ENCODE measurements at places on chromosomes 6 and 20.

DNA sequence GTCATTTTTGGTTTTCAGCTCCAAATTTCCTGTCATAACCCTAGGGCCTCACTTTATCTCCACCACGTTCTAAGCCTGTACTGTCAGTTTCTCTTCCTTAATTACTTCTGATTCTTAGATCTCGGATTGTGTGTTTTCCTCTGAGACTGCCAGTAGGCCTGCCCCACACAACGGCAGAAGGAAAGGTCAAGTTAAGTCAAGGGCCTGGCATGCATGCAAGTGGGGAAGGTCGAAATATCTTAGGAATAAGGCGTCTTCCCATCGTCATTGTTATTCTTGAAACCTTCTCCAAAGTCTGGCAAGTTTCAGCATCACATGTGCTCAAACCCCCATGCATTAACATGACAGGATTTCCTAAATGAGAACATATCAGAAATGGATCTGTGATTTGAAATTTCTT, 203.5 kb upstream of the TSHZ2 start:
- DNase-seq, result no peak

- DNase-seq, result no peak
Observed at GRCh38 chr6:133159255-133159795, 81.8 kb upstream of the EYA4 start.

DNA sequence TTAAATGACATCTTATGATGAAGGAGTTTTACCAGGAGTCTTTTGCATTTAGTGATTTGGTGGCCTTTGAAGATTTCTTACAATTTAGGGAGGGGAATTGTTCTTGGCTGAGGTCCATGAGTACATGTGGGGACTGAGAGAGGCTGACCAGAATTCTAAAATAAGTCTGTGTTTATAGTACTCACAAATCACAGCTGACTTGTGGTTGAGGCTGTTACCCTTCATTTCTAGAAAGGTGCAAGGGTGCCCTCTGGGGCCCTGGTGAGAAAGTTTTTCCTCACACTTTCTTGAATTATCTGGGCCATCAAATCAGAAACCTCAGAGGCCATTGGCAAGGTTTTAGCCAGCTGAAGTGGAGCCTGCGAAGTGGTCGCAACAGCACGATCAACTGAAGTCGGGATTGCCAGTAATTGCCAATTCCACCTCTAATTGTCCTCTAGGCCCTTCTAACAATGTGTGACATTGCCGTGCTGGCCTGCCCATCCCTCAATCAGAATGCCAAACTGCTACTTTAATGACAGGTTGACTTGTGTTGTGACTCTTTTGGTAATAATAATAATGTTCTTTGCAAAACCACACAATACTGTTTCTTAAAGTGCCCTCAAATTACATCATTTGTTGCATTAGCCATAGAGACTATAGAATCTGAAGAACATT, 221.6 kb downstream of the OGFRL1 start:
- no peak for DNase-seq

- DNase-seq, result no peak
Observed at GRCh38 chr20:46990017-46990595, 95.5 kb downstream of the EYA2 start.

DNA sequence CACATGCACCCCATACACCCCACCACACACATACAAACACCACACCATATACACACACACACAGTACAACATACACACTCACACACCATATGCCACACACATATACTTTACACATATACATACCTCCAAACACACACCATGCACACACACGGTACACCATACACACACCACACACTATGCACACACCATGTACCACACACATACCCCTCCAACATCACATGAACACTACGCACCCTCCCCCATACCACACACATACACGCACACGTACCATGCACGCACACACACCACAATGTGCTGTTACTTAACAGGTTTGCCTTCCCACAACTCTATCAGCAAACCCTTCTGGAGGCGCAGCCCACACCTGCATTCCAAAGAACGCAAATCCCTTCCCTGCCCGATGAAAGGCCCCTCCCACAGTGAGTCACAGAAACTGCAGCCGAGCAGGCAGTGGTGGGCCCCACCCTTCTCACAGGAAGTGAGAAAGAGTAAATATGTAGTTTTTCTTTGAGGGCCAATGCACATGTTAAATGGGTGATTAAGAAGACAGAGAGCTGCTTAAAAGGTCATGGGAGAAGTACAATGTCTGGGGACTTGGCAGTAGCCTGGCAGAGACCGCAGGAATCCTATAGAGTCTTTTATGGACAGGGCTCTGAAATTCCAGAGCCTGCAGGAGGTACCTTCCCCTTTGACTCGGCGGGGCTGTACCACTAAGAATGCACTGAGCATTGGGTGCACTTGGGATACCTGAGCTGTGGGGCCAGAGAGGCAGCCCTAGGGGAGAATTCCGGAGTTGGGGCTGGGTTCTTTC, 34.1 kb upstream of the EZR start:
- DNase-seq, result no peak

DNA sequence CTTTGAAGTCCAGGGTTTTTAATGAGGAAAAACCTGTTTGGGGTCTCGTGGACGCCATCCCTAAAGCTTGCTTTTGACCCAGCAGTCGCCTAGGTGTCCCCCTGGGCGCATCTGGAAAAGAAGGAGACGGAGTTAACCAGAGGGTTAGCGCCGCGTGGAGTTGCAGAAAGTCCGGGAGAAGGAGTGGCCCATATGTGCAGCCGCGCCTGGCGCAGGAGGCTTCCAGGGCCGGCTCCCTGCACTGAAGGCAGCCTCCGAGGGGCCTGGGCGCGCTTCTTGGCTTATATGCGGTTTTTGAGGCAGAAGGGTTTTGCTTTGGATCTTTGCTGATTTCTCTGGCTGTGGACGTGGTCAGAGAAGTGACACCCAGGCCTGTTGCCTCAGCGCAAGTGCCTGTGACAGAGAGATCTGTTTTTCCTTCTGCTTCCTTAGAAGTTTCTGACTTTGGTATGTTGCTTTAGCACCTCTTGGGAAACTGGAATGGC, 987 bp downstream of the TMEM181 start:
- DNase-seq, result no peak

- DNase-seq, result no peak
Observed at GRCh38 chr6:14023855-14024254, 93.7 kb upstream of the CD83 start.

GRCh38 chr6:121917834-121918559, 481.5 kb upstream of the HSF2 start:
- no peak for DNase-seq

GRCh38 chr6:27836141-27836782, 75.9 kb downstream of the OR2B2 start:
- DNase-seq, result no peak

- no peak for DNase-seq
Observed at GRCh38 chr6:25404693-25405169, 125.6 kb downstream of the CARMIL1 start.

DNA sequence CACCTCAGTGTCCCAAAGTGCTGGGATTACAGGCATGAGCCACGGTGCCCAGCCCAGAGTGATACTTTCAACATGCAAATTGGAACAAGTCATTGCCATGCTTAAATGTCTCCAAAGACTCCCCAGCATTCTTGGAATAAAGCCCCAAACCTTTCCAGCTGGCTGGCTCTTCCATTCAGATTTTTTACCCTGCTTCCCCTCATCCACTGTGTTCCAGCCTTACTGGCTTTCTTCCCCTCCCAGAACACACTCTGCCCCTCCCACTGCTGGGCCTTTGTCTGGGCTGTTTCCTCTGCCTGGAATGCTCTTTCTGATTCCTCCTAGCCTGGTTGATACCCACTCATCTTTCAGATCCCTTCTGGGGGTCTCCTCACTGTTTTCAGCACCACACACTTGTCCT, 40.1 kb upstream of the NNAT start:
- no peak for DNase-seq

GRCh38 chr6:124029567-124029966, 225.9 kb downstream of the NKAIN2 start:
- DNase-seq, result no peak

DNA sequence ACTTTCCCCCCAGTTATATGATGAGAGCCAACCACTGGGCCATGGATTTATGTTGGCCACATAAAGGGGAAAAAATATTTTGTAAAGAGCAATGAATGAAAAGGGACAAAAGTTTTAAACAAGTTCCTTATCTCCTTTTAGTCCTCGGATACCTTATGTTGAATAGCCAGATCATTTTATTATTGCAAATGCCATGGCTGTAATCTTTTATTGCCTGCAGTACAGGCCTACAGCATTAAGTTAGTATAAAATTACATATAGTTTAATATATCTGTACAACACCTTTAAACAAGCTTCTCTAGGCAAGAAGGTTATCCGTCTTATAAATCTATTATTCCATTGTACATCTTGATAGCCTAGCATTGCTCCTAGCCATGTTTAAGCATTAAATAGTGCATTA, 93.9 kb upstream of the SLC35B3 start:
- no peak for DNase-seq

DNA sequence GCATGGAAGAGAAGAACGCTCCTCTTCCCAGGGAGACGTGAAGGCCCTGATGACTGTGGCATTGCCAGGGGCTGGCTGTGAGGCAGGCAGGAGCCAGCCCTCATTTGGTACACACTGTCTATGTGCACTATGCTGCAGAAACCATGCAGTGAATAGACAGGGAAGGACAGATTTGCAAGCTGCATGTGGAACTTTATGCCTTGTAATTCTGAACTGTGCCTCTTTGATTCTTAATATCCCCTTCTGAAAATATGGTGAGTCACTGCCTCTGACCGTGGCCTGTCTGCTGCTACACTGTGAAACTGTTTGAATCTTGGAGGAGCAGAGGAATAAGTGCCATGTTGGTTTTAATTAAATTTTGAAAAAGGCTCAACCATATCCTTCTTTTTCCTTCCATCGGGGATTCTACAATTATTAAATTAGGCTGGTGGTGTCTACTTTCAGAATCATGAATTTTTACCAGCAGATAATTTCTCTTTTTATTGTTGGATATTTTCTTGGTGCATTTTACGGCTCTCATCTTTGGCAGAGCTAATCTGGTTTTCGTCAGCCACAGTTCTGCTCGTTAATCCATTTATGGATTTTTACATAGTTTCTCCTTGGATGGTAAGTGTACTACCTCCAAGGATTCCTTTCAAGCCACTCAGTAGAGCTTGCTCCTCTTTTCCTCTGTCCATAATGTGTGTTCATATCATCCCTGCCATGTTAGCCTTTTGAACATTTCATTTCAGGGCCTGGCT, 301.0 kb upstream of the SLC35B3 start:
- no peak for DNase-seq

GRCh38 chr6:129113637-129114036, 230.7 kb downstream of the LAMA2 start:
- DNase-seq, result no peak

DNA sequence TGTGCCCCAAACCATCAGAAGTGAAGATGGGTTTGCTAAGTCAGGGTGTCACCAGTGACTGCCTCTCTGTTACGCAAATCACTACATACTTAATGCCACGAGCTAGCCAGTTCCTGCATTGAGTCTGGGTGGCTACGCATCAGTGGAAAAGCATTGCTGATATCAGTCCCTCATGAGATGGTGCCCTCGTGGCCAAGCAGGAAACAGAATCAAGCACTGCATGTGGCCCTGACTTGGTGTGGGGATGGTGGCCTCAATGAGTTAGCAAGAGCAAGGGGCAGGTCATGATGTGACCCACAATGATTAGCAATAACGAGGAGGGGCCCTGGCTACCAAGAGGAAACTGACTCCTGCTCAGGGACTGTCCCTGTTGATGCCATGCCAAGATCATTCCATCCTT, 51.6 kb upstream of the FNDC1 start:
- no peak for DNase-seq

GRCh38 chr6:18179770-18180356, 24.6 kb downstream of the KDM1B start:
- no peak for DNase-seq

GRCh38 chr6:7041511-7042026, 66.2 kb upstream of the RREB1 start:
- no peak for DNase-seq

- DNase-seq, result no peak
Observed at GRCh38 chr20:17841751-17842215, 126.8 kb downstream of the SNX5 start.

- no peak for DNase-seq
Observed at GRCh38 chr20:1718604-1719384, 61.2 kb upstream of the SIRPG start.

- no peak for DNase-seq
Observed at GRCh38 chr6:19369785-19370184, 467.4 kb upstream of the ID4 start.

GRCh38 chr20:46434597-46434996, 28.2 kb upstream of the ELMO2 start:
- DNase-seq, result no peak

GRCh38 chr6:104281370-104281769, 578.3 kb downstream of the HACE1 start:
- no peak for DNase-seq

DNA sequence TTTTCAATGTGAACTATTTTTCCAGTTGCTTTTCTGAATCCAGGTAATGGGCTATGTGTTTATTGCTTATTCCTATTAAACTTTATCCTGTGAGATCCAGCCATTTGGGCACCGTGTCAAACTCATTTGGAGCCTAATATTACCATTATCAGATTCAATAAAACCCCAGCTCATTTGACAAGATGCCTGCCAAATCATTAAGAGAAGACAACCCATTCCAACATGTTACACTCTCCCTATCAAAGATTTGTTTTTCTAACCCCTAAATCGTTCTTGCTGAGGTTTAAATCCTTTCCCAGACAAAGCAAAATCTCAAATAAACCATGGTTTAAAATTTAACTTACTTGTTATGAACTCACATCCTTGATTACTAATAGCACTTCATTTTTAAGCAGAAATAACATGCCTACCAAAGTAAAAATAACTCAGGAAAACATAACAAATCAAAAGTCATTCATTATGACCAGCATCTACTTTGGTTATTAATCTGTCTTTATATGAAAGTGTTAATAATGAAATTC, 130.0 kb upstream of the TCF21 start:
- no peak for DNase-seq

- no peak for DNase-seq
Observed at GRCh38 chr6:129748212-129748900, 38.4 kb upstream of the ARHGAP18 start.

DNA sequence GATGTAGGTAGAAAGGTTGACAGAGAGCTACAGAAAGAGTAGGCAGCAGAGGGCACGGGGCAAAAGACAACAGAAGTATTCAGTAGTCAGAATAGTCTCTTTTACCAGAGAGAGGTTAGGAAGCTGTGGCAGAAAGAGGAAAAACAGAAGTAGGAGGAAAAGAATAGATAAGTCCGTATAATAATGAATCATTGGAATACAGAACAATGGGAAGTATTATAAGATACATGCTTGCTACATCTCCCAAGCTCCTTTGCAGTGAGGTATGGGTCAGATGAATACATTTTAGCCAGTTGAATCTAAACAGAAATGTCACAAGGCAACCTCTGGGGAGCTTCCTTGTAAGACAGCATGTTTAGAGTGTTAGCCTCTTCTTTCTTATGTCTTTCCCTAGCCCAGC, 570.5 kb upstream of the CITED2 start:
- no peak for DNase-seq

GRCh38 chr6:39754514-39755115, 29.4 kb upstream of the KIF6 start:
- DNase-seq, result no peak

Data from DMS 273 treated with DMSO at 0.1 percent for 48 hours (cell line).